ENCODE measurements at places on chromosomes 4 and X.

DNA sequence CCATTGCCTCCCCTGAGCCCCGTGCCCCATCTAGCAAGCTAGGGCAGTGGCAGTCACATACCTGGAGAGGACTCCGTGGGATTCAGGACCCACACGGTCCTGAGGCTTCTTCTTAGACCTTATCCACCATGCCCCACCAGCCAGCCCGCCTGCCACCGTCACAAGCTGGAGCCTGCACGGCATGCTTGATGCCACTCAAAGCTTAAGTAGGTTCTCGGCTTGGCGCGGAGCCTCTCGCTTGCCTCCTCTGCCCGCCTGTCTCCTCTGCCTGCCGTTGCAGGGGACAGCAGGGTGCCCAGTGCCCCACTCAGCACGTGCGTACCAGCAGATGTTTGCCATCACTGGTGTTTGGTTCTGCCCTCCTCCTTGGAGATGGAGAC, 14.1 kb downstream of the PSAPL1 start:
- peak; percentile 1 for DNase-seq

- no peak for DNase-seq
Measured at GRCh38 chr4:18106620-18107019, 85.1 kb upstream of the LCORL start.

- DNase-seq, result no peak
Measured at GRCh38 chrX:29231800-29232199, 644.6 kb downstream of the IL1RAPL1 start.

DNA sequence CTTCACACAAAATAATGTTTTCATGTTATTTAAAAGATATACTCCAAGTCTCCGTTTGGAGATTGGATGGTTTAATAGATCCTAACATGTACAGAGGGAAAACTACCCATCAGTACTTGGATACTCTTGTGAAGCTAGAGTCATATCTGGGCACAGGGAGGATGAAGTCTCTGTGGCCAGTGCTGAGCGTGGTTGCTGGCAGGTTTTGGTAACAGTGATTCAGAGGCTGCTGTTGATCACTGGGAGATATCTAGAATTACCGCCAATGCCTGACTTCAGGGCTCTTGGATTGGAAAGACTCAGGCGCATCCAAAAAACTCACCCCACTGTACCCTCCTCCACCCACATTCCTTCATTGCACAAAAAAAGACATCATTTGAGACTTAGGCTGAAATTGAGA, 107.2 kb upstream of the PGRMC2 start:
- DNase-seq, result no peak

- no peak for DNase-seq
Measured at GRCh38 chr4:48028696-48029095, 12.1 kb downstream of the NIPAL1 start.

DNA sequence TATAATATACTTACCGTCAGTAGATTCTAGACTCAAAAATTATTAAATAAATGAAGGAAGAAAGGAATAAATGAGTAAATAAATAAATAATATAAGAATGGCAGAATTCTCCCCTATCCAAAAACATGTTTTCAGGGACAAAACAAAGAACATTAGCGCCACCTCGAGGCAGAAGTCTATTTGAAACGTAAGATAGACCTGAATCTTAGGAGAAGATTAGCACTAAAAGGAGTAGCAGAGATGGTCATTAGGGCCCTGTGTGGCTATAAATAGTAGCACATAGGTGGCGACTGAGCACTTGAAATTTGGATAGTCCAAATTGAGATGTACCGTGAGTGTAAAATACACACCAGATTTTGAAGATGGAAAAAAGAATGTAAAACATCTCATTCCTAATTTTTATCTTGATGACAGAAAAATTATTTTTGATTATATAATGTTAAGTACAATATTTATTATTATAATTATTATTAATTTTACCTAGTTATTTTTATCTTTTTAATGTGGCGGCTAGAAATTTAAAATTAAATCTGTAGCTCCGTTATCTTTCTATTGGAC, 24.3 kb upstream of the SRD5A3 start:
- peak; percentile 85 for DNase-seq

DNA sequence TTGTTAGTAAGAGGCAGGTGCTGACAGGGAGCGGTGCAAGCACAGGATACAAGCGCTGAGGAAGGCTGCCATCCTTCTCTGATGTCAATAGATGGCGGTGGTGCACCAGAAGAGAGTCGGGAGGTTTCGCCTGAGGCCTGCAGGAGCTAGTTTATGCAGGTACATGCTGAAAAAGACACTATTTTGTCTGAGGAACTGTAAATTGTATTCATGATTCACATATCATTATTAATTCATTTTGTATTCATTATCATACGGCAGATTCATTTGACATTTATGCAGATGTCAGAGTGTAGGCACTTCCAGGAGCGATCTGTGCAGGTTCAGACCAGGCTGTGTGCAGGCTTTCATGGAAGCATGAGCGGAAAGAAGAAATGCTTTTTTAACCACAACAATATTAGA, 824.0 kb downstream of the STIM2 start:
- peak; percentile 48 for DNase-seq

DNA sequence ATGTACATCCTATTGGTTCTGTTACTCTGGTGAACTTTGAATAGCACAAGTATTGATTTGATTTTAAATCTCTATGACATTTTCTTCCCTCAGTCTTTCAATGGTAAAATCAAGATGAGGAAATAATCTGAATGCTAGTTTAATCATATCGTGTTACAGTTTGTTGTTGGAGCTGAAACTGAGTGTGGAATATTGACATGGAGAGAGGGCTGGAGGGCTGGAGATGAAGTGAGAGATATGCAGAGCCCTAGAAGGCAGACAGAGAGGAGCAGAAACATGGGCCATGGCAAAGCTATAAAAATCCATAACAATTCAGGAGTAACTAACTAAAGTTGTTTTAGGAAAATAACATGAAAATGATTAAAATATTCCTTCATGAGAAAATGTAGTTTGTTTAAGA, 141.1 kb downstream of the BANK1 start:
- DNase-seq, result no peak

GRCh38 chr4:2792711-2793585, at the start of gene SH3BP2:
Gene SH3BP2 (plus strand): TSS chr4:2793085. CDS start chr4:2820618, 27,533 bp downstream.
- peak; percentile 80 for DNase-seq

DNA sequence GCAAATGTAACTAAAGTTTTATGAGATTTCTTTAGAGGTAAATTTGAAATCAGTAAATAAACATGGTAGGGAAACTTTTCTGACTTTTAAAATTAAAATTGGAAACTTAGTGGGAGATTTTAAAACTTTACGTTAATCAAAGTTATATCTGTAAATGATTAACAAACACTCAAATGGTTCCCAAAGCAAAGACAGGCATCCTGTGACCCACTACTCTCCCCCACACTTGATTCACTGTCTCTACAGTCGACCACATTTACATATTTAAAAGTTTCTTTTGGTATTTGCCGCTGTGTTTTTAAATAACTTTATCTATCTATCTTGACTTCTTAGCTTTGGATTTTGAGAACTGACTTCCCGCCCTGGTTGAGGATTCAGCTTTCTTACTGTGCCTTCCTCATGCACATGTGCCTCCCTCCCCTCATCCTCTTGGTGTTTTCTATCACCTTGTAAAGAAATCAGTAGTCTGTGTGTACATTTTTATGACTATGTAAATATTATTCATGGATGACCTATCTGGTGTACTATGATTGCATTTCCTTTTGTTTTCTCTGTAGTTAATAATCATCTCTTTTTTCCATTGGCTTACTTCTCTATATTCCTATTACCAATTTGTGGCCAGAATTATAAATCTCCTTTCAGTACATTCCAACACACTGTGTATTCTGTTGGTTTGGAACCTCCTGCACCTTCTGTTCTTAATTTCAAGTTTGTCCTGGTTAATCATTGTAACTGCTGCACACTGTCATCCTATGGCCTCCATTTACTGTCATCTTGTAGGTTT, 72.6 kb downstream of the WWC2 start:
- DNase-seq, result no peak

DNA sequence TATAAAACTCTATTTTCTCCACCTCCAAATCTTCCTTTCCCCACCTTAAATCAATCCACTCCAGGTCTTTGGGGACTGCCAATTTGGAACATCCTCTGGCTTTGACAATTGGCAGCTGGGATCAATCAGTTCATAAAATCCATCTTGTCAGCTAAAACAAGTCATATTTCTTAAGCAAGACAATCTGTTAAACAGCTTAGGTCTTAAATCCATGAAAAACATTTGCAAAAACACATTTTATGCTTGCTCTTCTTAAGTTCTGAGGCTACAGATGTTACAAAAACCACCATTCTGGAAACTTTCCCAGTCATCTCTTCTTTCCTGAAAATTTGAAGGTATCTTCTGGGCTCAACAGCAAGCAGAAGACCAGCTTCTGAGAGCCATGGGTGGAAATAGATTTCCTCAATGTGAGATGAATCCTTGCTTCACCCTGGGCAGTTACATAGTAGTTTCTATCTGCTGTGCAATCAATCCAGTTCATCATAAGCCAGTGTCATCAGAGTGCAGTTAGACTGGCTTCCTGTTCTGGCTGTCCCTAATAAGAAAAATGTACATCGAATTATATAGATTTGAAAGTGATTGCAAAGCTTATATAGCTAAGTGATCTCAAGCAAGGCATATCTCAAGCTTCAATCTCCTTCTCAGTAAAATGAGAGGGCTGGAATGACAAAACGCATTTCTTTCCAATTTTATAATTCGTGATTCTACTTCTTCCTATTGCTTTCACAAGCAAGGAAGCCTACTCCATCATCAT, 402.7 kb upstream of the INTU start:
- no peak for DNase-seq

DNA sequence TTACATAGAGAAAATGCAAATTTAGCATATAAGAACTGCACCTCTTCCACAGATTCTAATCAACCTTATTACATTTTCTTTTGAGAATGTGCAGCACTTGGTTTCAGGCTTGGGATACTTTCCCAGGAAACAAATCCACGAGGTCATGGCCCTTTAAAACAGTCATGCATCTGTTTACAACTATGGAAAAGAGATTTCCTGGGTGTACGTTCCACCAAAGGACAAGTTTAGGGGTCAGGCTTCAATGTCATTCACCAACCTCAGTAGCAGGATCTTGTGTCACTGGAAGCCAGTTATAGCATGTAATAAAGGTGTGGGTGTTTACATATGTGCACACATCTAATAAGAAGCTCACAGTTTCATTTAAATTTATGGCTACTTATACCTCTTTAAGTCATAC, 30.7 kb downstream of the EREG start:
- DNase-seq, result no peak

DNA sequence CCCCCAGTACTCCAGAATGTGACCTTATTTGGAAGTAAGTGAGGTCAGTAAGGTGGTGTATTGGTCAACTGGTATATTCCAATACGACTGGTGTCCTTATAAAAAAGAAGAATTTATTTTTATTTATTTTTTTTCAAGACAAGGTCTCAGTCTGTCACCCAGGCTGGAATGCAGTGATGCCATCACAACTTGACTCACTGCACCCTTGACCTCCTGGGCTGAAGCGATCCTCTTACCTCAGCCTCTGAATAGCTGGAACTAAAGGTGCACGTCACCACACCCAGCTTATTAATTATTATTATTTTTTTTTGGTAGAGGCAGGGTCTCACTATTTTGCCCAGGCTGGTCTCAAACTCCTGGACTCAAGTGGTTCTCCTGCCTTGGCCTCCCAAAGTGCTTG, 115.1 kb upstream of the PITX2 start:
- no peak for DNase-seq

DNA sequence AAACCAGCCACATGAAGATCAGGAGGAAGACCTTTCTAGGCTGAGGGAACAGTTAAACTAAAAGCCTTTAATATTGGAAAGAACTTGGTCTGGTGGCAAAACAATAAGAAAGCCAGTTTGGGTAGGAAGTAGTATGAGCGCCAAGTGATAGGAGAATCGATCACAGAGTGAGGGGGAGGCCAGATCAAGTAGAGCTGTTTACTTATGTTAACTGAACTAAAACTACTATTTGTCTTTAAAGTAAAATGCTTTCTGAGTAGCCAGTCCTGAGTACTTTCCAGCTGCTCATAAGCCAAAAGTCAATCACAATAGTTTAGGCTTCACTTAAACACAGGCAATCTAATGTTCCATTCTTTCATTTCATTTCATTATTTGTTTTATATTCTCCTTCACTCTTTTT, 62.8 kb upstream of the RPA4 start:
- DNase-seq, result no peak

GRCh38 chr4:163167333-163167626, 590 bp upstream of the NAF1 start:
- DNase-seq, result no peak

GRCh38 chrX:31166416-31166815, 94.6 kb upstream of the FTHL17 start:
- DNase-seq, result no peak

DNA sequence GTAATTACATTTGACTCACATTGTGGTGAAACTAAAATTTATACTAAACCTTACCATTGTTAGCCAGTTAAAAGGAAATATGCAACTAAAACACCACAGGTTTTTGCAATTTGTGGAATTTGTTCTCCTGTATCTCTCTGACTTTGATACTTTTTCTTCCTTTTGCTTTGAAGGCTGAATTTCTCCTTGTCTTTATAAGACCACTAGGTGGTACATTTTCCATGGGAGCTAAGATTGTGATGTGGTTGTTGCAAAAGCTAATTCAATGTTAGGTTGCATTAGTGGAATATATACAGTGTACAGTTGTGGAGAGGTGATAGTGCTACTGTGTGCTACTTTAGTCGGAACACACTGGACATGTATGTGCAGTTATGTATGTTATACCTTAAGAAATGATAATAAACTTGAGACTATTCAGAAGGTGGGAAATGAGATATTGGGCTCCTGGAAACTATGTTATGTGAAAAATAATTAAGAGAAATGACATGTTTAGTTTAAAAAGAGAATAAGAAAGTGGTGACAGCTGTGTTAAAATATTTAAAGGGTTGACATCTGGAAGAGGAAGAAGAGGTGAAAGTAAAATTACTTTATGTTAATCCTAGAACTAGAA, 70.3 kb downstream of the ARL9 start:
- DNase-seq, result no peak

GRCh38 chr4:108384544-108384943, 215.8 kb upstream of the LEF1 start:
- no peak for DNase-seq
